ENCODE measurements at places on chromosomes 13 and 19.
A peak's percentile ranks its signal among the peaks of the same experiment; 100 is the strongest.

DNA sequence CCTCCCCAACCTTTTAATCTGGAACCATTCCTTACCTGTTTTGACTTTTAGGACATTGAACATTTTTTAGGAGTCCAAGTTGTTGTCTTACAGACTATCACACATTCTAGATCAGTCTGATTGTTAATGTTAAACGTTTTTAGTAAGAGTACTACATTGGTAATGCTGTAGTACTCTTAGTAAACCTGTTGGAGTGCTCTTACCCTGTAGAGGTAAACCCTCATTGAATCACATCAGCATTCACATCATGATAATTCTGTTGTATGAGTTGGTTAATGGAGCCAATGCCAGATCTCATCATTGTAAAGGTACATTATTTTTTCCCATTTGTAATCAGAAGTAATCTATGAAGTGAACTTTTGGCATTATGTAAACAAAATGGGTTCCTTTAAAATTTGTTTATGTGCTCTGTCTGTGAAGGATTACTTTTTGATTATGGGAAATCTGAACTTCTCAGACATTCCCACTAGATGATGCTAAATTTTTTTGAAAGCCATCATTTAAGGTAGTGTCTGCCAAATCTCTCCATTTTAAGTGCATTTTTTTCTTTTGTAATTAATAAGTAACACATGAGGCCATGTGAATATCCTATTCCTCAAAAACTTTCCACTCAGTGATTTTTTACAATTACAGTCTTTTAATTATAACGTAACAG is 55.2 kb downstream of the VWA8 start:
- peak; percentile 54 for DNase-seq

- no peak for DNase-seq
Measured at GRCh38 chr19:8028951-8029491, 23.5 kb upstream of the CCL25 start.

DNA sequence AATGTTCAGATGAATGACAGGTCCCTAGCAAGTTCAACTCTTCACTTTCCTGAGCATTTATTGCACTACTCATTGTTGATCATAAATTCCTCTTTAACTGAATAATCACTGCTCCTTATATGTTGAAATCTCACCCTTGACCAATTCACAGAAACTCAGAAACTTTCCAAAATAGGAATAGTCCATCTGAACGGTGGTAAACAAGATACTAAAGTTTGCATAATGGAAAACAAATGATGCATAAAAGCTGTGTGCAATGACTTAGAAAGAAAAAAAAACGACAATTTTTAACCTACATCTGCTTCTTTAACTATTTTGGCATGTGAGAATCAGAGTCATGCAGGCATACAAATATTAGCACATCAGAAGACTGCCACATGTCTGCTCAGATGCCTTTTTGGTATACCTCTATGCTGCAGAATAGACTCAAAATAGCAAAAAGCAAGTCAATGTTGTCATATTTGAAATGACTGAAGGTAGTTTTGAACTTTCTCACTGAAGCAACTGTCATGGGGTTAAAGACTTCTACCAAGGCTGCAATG is 34.8 kb downstream of the SLC10A2 start:
- peak; percentile 21 for DNase-seq

GRCh38 chr19:6971366-6971765 is 49.9 kb downstream of the MBD3L2B start:
- DNase-seq: no peak

- no peak for DNase-seq
Measured at GRCh38 chr13:104206450-104207044, 1140.3 kb upstream of the SLC10A2 start.

DNA sequence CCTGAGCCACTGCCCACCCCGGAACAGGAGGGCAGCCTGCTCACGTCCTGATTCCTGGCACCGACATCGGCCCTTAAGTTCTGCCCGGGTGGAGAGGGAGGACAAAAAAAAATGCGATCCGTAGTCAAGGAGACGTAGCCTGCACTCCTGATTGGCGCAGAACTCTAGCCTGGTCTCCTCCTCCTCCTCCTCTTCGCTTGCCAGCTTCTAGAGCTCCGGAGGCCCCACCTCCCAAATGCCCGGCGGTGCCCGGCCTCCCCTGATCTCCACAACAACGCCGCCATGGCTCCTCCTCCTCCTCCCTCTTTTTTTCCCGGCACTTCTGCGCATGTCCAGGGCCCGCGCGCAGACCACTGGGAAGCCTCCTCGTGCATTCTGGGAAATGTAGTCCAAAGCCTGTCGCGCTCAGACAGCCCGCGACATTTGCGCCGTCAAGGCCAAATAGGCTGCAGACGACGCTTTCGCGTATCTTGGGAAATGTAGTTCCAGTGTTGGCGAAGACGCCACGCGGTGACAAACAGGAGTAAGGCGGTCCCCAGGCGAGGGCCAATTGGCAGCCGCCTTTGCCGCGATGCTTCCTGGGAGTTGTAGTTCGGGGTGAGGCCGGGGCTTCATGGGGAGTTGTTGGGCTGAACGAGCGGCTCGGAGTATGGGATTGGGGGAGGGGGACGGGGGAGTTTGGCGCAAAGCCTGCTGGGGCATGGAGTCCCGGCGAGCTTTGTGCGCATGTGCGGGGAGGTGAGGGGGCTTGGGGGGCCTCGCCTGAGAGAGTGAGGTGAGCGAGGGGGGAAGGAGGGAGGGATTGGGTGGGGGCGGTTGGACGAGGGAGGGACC is at the start of gene ZNF444:
Gene ZNF444, plus strand, starts transcription at position 705 of the 834 bp plus-strand sequence. CDS start 5,625 bp downstream, outside the sequence.
- peak; percentile 100 for DNase-seq

DNA sequence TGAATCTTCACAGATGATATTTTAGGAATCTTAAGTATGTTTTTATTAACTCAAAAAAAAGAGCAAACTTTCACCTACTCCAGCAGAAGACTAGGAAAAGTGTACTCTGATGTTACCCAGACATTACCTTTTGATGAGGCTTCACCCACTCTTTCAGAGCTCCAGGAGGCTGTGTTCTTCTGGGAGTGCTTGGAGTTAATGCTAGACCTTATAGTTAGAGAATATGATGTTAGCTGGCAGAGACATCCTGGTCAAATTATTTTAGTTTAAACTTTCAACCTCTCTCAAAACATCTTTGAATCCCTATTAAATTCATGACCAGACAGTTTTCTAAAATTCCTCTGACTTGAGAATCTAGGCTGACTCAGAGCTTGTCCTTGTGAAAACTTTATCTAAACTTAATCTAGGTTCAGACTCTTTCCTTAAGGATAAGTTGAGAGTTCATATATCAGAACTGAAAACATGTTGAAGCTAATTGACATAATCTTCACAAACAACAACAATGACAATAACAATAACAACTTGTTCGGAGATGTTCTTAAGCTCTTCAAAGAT is 82.8 kb downstream of the ITGBL1 start:
- peak; percentile 83 for DNase-seq

DNA sequence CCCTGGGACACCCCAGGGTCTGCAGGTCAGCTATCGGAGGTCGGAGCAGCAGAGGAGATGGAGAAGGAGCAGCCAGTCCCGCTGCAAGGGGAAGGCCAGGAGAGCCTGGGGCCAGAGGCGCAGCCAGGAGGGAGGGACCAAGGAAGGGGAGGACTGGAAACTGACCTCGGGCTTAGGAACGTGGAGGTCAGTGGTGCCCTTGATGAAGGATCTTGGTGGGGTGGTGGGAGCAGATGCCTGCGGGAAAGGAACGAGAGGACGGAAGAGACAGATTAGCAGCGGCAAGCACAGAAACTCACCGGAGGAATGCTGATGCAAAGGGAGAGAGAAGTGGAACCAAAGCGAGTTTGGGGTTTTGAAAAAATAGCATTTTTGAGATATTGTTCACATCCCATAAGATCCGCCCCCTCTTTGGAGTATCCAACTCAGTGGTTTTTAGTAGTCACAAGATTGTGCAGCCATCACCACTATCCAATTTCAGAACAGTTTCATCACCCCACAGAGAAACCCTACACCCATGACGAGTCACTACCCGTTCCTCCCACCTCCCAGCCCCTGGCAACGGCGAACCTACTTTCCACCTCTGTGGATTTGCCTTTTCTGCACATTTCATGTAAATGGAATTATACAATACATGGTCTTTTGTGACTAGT is 22.1 kb downstream of the PLEKHF1 start:
- peak; percentile 96 for DNase-seq

GRCh38 chr19:10780368-10780767 is 55.6 kb downstream of the TMED1 start:
- peak; percentile 69 for DNase-seq

GRCh38 chr13:29819143-29819542 is 31.3 kb downstream of the UBL3 start:
- DNase-seq: no peak

- DNase-seq: peak; percentile 67
Measured at GRCh38 chr19:19531951-19532805, 3.5 kb downstream of the YJEFN3 start.

DNA sequence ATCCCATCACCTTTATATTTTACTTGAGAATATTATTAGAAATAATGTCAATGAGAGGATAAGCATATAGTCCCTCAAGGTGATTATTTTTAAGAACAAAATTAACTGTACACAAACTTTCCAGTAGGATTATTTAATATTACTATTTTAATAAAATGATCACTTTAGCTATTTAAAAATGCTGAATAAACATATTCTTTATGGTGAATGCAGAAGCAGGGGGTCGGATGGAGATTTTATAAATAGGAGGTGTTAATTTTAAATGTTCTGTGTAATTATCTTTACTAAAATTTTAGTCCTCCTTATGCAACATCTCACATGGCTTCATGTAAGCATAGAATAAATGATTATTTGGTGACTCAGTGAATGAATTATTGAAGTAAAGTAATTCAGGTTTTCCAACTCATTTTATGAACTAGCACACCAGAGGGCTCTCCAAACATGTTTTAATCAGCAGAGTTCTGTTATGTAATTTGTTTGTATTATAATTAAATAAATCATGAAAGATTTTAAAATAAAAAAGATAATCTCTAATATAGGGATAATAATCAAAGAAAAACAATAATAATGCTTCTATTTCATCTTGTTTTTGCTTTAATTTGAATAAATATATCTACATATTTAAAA is 1635.2 kb downstream of the EFNB2 start:
- DNase-seq: no peak
